ENCODE measurements at places on chromosomes 1 and 21.

- DNase-seq = no peak
Measured at GRCh38 chr1:38672692-38673091, 186.9 kb downstream of the RRAGC start.

- no peak for DNase-seq
Measured at GRCh38 chr1:42586016-42586415, 72.2 kb upstream of the PPIH start.

GRCh38 chr1:244362476-244362875, 89.2 kb downstream of the ADSS2 start:
- no peak for DNase-seq

GRCh38 chr1:119007670-119008482, 19.7 kb upstream of the TBX15 start:
- DNase-seq = no peak

GRCh38 chr1:199122532-199123311, 483.9 kb downstream of the PTPRC start:
- DNase-seq = no peak
